ENCODE measurements at places on chromosomes 3 and 15.

DNA sequence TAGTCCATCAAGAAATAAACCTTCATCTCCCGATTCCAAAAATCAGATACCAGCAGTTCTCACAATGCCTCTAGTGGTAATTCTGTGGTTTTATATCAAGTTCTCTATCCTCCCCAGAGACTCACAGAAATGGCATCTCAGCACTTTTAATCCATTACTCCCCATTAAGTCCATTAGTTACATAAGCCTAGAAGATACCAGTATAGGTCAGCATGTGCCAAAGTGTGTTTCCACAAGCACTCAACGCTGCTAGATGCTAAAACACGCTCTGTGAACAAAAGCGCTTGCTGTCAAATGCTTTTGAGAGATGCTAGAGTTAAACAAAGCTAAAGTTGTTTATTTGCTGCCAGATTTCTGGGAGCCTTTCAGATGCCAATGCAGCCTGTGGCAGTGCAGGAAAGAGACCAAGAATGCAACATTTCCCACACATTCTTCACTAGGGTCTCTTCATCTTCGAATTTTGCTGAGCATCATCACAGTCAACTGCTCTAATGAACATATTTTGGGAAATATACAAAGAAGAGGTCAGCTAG is 918.8 kb upstream of the CFAP20DC start:
- DNase-seq, result no peak

DNA sequence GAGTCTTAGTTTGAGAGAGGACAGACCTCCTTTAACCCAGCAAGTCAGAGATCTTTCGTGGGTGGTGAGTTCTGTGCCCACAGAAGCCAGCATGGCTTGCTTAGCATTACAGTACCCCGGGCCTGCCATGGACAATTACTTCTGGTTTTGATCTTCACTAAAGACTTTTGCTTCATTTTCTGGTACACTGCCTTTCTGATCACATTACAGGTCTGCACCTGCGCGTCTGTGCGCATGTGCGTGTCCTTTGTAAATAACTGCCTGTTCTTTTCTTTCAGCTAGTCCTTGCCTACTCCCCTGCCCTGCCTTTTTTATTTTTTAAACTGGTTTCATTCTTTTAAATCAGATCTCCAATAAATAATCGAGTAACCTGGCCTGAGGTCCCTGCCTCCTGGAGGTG is 57.1 kb upstream of the CMTM8 start:
- no peak for DNase-seq

DNA sequence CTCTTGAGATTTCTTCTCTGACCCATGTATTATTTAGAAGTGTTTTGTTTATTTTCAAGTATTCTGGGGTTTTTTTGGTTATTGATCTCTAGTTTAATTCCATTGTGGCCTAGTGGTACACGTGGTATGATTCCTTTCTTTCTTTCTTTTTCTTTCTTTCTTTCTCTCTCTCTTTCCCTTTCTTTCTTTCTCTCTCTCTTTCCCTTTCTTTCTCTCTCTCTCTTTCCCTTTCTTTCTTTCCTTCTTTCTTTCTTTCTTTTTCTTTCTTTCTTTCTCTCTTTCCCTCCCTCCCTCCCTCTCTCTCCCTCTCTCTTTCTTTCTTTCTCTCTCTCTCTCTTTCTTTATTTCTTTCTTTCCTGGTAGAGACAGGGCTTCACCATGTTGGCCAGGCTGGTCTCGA is 85.7 kb upstream of the UBE2E1 start:
- no peak for DNase-seq

DNA sequence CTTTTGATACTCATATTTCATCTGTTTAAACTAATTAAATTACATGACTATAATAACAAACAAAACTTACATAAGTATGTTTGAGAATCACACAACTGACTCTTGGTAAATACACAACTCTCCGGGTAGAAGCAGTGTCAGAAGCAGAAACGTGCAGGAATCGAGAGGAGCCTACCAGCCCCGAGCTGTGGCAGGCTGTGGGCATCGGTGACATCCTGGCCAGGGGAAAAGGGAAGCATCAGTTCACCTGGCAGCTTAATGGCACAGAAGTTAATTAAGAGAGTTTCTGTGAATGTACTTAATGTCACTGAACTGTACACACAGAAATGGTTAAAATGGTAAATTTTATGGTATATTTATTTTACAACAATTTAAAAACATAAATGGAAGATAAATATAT is 90.2 kb downstream of the CRTC3 start:
- DNase-seq, result no peak

- DNase-seq, result no peak
Measured at GRCh38 chr15:49734831-49735508, 114.1 kb downstream of the DTWD1 start.

- no peak for DNase-seq
Measured at GRCh38 chr3:6035626-6036025, 825.3 kb upstream of the GRM7 start.
